Stimulated activated CD8-positive, alpha-beta memory T cell treated with anti-CD3 and anti-CD28 coated beads, Interleukin-2, amount 100 ng/mL, for 1 hour (primary cell): ENCODE measurements at places on chromosomes 4 and X.

DNA sequence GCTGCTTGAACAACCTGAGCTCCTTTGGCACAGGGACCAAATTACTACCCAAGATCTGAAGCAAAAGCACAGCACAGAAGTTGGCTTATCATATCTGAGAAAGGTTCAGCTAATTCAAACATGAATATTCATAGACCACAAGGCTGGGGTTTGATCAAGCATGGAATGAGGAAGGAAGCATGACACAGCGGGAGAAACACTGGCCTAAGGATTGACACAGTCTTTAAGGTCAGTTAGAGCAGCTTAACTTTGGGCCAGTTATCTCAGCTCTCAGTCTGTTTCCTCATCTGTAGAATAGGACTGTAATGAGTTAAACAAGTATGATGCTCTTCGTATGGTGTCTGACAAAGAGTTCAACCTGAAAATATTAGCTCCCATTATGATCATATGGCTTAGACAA, 88.5 kb upstream of the CBR4 start:
- no peak for DNase-seq

DNA sequence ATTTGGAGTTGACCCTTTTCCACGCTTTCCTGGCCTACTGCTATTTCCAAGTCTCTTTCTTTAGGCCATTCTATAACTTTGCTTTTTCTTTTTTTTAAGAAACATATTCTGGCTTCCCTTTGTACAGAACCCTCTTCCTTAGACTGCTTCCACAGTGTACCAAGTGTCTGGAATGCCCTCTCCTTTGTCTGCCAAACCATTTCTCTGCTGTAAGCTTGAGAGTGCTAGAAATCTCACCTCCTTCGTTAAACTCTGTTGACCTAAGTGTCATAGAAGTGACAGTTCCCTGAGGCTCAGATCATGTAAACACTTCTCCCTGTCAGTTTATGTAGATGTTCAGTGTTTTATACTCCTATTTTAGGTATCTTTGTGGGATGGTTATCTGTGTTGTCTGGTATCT, 108.4 kb downstream of the EDA start:
- DNase-seq = no peak

GRCh38 chr4:186298031-186298647, 32.1 kb downstream of the F11 start:
- DNase-seq = no peak

DNA sequence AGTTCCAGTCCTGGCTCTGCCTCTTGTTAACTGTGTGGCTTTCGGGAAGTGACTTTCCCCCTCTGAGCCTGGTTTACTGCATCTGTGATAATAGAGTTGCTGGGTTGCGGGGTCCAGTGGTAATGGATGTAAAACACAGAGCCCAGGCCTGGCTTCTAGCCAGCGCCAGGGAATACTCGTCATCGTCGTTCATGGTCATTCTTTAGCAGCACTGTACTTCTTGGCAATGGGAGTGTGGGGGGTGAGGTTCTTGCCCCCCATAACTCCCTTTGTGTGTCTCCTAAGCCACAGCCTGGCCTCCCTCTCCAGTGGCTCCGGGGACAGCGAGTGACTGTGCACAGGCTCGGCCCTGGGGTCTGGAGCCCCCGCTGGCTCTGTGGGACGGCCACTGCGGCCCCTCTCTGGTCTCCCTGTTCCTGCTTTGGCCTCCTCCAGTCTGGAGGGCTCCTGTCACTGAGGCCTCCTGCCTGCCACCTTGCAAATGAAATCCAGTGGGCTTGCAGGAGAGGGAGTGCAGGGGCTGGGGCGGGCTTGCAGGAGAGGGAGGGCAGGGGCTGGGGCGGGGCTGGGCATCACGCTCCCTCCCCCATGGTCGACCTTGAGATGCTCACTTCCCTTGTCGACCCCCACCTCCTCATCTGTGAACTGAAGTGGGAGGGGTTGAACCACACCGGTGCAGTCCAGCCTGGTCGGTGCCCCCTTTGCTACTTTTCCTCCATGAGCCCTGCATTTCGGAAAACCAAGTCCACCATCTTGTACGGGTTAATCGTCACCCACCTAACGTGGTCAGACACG, 13.2 kb downstream of the PSAPL1 start:
- no peak for DNase-seq

GRCh38 chr4:73533515-73534422, 52.2 kb downstream of the AFM start:
- DNase-seq = no peak

- DNase-seq = no peak
Measured at GRCh38 chr4:139581096-139581495, 25.1 kb upstream of the SETD7 start.

- no peak for DNase-seq
Measured at GRCh38 chrX:31061091-31061490, 10.8 kb downstream of the FTHL17 start.

GRCh38 chr4:89586864-89587263, 250.1 kb downstream of the SNCA start:
- DNase-seq = no peak

- no peak for DNase-seq
Measured at GRCh38 chr4:91502365-91502764, 801.4 kb upstream of the GRID2 start.

DNA sequence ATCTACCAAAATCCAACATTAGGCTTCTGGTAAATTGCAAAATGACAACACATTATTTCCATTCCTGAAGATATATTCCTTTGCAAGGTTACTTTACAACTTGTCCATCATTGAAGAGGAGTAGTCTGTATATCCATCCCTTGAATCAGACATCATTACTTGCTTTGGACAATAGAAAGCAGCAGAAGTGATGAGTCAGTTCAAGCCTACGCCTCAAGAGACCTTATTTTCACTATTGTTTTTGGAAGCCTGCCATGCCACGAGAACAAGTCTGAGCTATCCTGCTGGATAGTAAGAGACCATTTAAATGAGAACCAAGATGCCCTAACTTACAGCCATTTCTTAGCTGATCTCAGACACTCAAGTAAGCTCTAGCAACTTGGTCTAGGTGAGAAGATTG, 246.0 kb upstream of the HHIP start:
- no peak for DNase-seq

GRCh38 chr4:170325599-170325998, 235.8 kb upstream of the AADAT start:
- no peak for DNase-seq

- DNase-seq = no peak
Measured at GRCh38 chr4:122758033-122758432, 25.5 kb downstream of the BBS12 start.

GRCh38 chrX:112841114-112841819, 636 bp upstream of the AMOT start:
- peak; percentile 53 for DNase-seq

DNA sequence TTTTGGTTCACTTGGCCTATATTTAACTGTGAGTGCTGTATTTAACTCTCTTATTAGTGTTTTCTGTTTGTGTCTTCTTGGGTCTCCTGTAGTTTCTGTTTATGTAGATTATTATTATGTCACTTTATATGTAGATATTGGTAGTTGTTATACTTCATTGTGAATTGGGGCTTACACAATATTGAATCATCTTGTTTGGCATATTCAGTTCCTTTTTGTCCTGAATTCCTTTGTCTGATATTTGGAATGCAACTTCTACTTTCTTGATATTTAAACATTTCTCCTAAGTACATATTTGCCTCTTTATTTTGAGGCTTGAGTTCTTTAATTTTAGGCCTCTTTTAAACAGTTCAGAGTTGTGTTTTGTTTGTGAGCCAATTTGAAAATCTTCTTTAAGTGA, 544.8 kb upstream of the ADGRL3 start:
- no peak for DNase-seq

GRCh38 chr4:7649741-7650531, 215.2 kb upstream of the PSAPL1 start:
- DNase-seq = peak; percentile 30

DNA sequence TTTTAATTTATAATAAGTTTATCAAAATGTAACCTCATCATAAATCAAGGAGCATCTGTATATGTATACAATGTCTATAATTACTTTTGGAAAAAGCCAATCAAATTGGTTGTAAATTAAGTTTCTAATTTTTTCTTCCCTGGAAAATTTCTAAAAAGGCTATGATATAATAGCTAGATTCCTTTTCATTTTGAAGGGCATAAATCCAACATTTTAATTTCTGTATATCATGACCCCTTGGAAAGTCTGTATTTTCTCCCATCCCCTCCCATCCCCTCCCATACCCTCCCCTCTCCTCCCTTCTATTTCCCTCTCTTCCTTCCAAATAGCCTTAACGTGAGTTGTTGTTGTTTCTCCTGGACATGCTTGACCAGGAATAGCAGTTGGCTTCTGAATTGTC, 247.1 kb upstream of the FSTL5 start:
- no peak for DNase-seq

GRCh38 chrX:134734466-134734952, 76.2 kb upstream of the PLAC1 start:
- DNase-seq = no peak

- no peak for DNase-seq
Measured at GRCh38 chrX:153304988-153305736, 16.4 kb downstream of the PNMA6F start.

GRCh38 chr4:130026185-130026584, 930.2 kb downstream of the C4orf33 start:
- DNase-seq = no peak

GRCh38 chr4:185865901-185866328, 53.9 kb upstream of the SORBS2 start:
- no peak for DNase-seq

- DNase-seq = no peak
Measured at GRCh38 chr4:169040559-169041261, 30.7 kb upstream of the CBR4 start.

- DNase-seq = no peak
Measured at GRCh38 chrX:64093761-64094160, 111.7 kb downstream of the AMER1 start.

- DNase-seq = no peak
Measured at GRCh38 chrX:103253608-103254007, 1.3 kb downstream of the TCEAL8 start.

GRCh38 chrX:51643377-51643776, 24.7 kb upstream of the CENPVL3 start:
- DNase-seq = no peak

DNA sequence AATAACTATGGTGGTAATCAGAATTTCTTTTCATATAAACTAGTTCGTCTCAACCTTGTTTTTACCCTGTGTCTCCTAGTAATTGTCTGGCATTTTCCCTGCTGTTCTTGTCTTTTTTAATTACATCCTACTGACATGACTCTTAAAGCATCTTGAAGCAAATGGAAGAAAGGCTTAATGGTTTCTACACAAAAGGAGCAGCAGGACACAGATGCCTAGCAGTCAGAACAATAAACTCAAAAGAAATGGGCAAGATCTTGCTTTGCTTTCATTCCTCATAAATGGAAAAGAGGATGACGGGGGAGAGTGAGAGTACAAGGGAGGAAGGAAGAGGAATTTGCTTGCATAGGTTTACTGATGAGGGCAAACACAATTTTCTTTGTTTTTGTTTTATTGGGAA, 293.2 kb upstream of the EMCN start:
- no peak for DNase-seq
